A549 treated with CpdA at 1 μM for 4 hours (cell line): ENCODE measurements at places on chromosomes 16 and 17. TPM values are rescaled to one million over a fixed set of nuclear protein-coding genes. Genes with fewer than 3 reads are reported as not detected.

The DHX58 gene
- total RNA-seq = 0.12 to 0.50 TPM (median 0.44 TPM) in 5 replicates

The RPA1 gene
- 64.4 to 90.3 TPM (median 83.0 TPM) in 5 replicates for total RNA-seq

The OSGIN1 gene
- total RNA-seq = 26.7 to 64.3 TPM (median 38.3 TPM) in 5 replicates

The ODAD4 gene
- total RNA-seq = 1.1 to 2.4 TPM (median 1.7 TPM) in 5 replicates
